ENCODE measurements at places on chromosomes 7 and 10.

- no peak for DNase-seq
Measured at GRCh38 chr7:4882169-4883032, 1.1 kb downstream of the RADIL start.

GRCh38 chr10:57657164-57657765 lies 610.4 kb downstream of the IPMK start:
- no peak for DNase-seq

DNA sequence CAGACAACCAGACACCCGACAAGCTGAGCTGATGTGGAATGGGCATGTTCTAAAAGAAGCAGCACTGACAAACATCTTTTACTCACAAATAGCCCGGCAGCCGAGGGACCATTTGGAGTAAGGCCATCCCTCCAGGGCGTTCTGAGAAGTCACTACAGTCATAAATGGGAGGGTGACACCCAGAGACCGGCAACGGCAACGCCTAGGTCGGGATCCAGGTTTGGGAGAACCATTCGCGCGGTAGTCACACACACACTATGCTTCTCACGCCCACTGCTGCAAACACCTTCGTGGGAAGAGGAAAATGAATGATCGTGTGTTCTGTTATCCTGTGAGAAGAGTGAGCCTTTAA lies 9.8 kb downstream of the TNS3 start:
- no peak for DNase-seq

- DNase-seq: no peak
Measured at GRCh38 chr10:86261470-86261869, 105.1 kb downstream of the GRID1 start.

DNA sequence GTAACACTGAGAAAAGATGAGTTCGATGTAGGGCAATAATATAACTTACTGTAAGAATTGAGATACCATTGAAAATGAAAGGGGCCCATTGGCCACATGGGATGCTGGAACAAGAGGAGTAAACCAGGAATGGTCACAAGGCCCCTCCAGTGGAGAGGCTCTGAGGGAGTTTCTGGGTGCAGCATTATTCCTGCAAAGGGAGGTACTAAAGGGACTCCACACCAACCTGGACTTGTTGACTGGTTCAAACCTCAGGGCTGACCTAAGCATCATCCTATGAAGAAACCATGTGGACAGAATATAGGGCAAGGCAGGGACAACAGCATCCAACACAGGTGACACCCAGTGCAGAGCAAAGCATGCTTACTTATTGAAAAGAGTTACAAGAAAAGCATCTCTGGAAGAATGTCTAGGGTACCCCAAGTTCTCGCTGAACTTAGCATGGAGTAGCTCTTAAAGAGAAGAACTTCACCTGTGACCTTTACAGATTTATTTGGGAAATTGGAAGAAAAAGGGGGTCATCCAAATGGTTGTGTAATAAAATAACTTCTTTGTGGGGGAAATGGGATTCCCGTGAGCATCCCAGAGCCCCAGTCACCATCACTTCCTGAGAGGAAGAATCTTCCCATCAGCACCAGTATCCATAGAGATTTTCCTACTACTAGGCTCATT lies 34.7 kb downstream of the PRSS2 start:
- DNase-seq: no peak

Data from stimulated activated CD4-positive, alpha-beta T cell treated with anti-CD3 and anti-CD28 coated beads, Interleukin-1b, Interleukin-23, amount 100 ng/mL, for 24 hours (primary cell).